ENCODE measurements at places on chromosomes 2 and 18.

DNA sequence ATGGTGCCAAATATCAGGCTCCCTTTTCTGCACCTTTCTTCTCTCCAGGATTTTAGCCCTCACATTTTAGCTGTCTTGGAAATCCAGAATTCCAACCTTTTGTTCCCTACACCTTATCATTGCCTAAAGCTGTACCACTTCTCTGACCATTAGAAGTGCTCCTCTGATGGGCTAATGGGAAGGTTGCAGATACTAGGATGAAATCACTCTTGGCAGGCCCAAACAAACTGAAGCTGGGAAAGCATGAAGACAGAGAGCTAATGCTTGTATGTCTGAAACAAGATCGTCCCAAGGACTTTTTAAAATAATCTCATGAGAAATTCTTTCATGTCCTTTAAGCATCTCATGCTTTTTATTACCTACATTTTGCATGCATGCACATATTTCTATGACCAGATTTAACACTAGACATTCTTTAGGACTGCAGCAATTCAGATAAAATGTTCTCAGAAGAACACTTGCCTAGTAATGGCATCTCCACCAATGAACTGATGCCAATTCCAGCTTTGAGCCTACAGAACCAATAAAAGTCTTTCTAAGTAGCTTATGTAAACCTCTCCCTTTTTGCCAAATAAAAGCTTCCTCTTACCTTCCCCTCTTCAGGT lies 98.4 kb upstream of the OSR1 start:
- DNase-seq: no peak

GRCh38 chr2:219435701-219436100 lies 1.1 kb downstream of the SPEG start:
- DNase-seq: no peak

DNA sequence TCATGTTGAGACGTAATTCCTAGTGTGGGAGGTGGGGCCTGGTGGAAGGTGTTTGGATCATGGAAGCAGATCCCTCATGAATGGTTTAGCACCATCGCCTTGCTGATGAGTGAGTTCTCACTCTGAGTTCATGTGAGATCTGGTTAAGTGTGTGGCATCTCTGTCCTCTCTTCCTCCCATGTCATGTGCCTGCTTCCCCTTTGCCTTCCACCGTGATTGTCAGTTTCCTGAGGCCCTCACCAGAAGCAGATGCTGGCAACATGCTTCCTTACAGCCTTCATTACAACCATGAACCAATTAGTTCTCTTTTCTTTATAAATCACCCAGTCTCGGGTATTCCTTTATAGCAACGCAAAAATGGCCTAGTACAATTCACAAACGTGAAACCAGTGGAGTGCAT lies 14.6 kb upstream of the MCM6 start:
- DNase-seq: peak; percentile 79

DNA sequence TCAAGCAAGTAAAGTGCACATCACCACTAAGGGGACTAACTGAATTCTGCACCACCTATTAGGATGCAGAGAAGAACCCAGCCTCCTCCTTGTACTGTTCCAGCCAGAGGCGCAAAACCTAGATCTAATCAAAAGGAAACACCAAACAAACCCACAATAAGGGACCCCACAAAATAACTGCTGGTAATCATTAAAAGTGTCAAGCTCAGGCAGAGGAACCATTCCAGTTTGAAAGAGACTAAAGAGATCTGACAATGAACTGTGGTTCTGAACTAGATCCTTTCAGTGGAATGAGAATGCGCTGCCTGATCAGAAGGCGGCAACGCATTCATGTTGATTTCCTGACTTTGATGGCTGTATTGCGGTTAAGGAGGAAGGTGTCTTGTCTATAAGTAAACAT lies 16.8 kb downstream of the HDLBP start:
- DNase-seq: no peak

DNA sequence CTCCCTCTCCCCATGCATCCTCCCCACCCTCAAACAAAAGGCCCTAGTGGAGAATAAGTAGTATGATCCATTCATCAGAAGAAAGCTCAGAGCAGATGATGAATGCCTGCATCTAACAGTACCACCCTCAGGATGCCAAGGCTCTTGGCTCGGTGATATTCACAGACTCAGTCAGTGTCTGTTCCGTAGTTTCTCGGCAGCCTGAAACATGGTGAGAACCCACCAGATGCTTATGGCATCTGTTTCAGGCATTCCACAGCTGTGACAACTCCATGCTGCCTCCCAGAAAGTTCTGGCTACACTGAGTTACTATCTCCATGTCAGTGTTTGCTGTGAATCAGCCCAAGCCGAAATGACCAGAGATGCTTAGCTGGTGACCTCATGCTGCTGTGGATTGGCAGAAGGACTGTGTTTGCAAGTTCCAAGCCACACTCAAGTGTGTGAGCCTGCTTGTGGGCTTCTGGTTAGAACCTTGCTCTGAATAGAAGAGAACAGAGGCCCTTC lies 83.9 kb downstream of the WDSUB1 start:
- no peak for DNase-seq

DNA sequence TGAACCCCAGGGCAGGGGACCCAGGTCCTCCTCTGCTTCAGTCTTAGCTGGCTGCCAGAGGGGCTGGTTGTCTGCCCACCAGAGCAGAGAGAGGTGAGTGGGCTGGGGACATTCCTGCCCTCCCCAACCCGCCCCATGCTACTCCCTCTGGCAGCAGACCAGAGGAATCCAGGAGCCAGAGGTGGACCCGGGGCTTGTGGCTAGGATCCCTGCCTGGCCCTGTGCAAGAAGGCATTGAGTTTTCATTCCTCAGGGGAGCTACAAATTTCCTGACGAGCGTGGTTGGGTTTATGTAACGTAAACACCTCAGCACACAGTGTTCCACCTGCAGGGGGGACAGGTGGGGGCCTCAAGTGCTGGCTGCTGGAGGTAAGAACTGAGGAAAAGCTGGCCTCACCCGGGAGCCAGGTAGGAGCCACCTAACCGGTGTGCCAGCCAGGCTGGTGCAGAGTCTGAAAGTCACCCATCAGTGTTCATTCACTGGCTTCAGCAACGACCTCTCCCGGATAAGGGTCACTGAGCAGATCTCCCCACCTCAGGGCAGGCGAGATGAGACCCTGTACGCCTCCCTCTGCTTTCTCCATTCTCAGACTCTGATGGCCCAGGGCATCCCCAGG lies 246.8 kb downstream of the DYSF start:
- DNase-seq: no peak

GRCh38 chr2:121644715-121645114 lies 4.5 kb downstream of the CLASP1 start:
- no peak for DNase-seq
